ENCODE measurements at places on chromosomes 1 and 21. TPM values are rescaled to one million over a fixed set of nuclear protein-coding genes. Genes with fewer than 3 reads are reported as not detected.
A peak's percentile ranks its signal among the peaks of the same experiment; 100 is the strongest.

Gene NCSTN
- 68.3 TPM for total RNA-seq

DNA sequence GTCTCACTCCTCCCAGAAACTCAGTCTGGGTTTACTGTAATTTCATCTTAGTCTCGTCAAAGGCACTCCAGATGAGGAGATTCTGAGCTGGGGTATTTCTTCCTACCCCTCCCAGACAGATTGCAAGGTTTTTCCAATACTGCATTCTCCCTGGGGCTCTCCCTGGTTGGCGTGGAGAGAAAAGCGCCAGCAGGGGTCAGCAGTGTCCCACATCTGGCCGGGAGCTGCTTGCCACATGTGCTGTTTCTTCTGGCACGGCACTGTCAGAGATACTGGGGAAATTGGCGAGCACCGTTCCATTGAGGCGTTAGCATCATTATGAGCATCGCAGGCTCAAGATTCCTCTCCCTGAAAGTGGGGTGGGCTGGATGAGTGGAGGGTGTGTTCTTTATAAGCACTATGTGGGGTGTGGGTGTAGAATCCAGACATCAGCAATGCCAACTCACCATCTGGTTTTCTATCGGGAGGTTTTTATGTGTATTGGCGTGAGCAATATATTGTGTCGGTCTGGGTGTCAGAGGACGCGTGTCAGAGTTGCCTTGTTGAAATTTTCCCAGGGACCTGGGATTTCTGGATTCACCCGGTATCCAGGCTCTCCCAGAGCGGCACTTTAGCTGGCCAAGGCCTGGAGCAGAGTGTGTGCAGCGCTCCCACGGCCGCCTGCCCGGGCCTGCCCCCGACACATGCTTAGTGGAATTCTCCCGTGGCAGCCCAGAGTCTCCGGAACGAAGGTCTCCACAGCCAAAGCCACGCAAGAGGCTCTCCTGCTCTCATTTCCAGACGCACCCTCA is 8.0 kb upstream of the NAV1 start:
- H3K27ac ChIP-seq, result no peak overlapping the region
- no peak for DNase-seq
- H3K4me3 ChIP-seq, result no peak overlapping the region
- no peaks in the 10 kb centered on the region for H3K27me3 ChIP-seq

GRCh38 chr1:202105571-202106339 is 17.0 kb upstream of the GPR37L1 start:
- H3K4me3 ChIP-seq, result no peak overlapping the region
- H3K27ac ChIP-seq, result no peak overlapping the region
- no peaks in the 10 kb centered on the region for H3K36me3 ChIP-seq
- no peaks in the 10 kb centered on the region for H3K27me3 ChIP-seq
- H3K4me1 ChIP-seq, result no peaks in the 10 kb centered on the region

DNA sequence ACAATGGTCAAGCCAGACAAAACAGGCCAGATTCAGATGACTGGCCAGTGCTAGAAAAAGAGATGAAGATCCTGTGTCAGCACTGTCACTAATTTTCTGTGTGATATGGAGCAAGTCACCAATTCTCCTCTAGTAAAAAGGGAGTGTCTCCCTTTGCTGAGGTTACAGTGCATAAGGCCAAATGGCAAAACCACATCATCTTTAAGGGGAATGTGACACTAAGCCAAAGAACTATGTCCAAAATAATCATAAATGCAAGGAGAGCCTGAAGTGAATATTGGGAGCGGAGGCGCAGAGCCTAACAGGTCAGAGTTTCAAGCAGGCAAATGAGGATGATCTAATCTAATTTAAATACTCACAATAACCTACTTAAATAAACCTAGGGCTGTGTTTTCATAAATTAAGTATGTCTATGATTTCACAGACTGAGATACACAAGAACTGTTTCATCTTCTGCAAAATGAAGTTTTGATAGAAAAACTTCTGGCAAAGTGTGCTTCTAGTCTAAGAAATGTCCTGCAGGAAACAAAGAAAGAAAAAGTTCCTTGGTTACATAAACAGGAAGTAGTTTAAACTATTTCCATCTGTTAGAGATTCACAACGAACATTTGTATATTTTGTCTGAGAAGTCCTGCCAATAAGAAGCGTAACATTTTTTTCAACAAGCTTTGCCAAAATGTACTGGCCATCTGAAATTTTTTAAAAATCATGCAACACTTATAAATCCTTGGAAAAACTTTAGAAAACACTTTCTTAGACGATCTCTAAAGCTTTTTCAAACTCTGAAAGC is 290.2 kb downstream of the LRRC40 start:
- H3K27ac ChIP-seq, result no peak overlapping the region
- no peak overlapping the region for H3K4me3 ChIP-seq
- H3K27me3 ChIP-seq, result no peaks in the 10 kb centered on the region

DNA sequence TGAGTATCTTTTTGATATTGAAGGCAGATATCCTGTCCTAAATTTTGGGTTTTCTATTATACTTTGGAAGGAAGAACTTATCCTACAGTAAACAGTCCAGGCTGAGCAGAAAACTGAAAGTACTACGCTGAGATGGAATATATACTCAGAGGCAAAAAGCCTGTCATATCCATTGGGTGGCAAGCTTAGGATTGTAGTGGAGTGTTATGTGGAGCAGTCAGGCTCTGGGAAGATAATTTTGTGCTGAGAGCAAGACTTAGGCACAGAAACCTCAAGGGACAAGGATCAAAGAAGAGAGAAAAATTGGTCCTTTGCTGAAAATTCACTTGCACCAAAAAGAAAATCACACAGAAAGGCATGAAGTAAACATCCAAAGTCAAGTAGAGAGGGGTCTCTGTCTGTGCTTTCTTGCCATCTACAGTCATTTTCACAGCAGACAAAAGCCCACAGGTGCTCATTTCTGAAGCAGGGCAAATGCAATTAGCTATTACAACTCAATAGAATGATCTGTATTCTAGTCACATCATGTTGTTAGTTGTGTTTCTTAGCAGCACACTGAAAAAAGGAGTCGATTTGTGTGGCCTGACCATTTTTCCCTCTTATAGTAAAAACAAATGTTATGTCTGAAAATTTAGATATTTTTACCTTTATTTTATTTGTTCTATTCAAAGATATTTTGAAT is 38.5 kb downstream of the CRB1 start:
- H3K27ac ChIP-seq, result no peak overlapping the region
- H3K27me3 ChIP-seq, result no peaks in the 10 kb centered on the region
- DNase-seq, result no peak
- no peak overlapping the region for H3K4me3 ChIP-seq
- no peaks in the 10 kb centered on the region for H3K4me1 ChIP-seq
- no peaks in the 10 kb centered on the region for H3K36me3 ChIP-seq

DNA sequence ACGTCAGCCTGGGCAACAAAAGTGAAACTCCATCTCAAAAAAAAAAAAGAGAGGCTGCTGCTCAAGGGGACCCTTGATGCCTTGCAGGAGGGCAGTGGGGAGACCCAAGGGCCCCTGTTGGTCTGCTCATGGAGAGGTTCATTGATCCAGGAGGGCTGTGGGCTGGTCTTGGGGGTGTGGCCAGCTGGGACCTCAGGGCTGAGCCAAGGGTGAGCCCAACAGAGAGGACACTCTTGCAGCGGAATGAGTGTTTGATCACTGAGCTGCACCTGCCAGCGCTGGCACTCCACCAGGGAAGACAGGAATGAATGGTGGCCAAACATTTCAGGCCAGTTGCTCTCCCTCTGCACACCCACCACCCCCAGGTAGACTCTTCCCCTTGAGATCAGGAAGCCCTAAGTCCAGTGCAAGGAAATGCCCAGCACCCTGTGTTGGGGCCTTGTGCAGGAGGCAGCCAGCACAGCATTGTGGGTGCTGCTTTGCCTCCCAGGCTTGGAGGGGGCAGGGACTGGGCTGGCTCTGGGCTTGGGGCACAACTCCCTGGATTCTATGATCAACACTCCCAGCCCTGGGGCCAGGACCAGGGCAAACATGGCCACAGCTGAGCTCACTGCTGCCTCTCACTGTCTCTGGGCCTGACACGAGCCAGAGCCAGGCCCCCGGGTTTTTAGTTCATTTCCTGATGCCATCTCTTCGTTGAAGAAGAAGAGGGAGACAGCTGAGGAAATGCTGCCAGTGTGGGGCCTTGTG is 50.7 kb downstream of the IRF2BP2 start:
- H3K27ac ChIP-seq, result no peak overlapping the region
- no peaks in the 10 kb centered on the region for H3K36me3 ChIP-seq
- no peaks in the 10 kb centered on the region for H3K4me1 ChIP-seq

Gene RNF186
- not detected for total RNA-seq

DNA sequence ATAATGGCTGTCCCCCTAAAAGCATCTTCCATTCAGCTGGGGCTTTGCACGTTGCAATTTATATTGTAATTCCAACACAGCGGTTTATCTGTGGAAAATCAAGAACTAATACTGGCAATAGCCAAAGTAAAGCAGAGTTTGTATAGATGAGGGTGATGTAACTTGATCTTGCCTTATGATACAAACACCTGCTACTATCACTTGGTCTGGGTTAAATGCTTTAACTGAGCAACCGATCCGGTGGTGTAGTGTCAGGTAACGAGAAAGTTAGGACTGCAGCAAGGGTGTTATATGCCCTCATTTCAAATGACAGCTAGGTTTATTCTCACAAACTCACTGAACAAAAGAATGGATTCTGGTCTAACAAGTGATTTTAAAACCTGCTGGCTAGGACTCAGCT is 47.3 kb upstream of the PLPPR4 start:
- H3K27me3 ChIP-seq, result no peaks in the 10 kb centered on the region
- DNase-seq, result no peak
- H3K27ac ChIP-seq, result no peak overlapping the region
- no peaks in the 10 kb centered on the region for H3K36me3 ChIP-seq
- H3K4me1 ChIP-seq, result no peaks in the 10 kb centered on the region

DNA sequence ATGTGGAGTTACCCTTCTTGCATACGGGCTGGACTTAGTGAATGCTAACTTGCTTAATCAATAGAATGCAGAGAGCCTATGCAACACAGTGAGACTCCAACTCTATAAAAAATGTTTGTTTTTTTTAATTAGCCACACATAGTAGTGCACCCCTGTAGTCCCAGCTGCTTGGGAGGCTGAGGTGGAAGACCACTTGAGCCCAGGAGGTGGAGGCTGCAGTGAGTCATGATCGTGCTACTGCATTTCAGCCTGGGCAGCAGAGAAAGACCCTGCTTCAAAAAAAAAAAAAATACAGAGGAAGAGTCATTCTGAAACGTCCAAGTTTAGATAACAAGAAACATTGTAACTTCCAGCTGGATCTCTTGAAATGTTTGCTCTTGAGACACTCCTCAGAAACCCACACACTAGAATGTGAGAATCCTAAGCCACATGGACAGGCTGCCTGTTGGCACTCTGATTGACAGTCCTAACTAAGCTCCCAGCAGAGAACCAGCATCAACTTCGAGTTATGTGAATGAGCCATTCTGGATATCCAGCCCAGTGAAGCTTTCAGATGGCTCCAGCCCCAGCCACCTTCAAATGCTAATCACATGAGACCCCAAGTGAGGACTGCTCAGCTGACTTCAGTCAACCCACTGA is 20.0 kb upstream of the CAP1 start:
- no peak overlapping the region for H3K4me3 ChIP-seq
- H3K36me3 ChIP-seq, result no peaks in the 10 kb centered on the region
- peaks cover 8% of the 10 kb centered on the region for H3K4me1 ChIP-seq
- no peaks in the 10 kb centered on the region for H3K27me3 ChIP-seq

DNA sequence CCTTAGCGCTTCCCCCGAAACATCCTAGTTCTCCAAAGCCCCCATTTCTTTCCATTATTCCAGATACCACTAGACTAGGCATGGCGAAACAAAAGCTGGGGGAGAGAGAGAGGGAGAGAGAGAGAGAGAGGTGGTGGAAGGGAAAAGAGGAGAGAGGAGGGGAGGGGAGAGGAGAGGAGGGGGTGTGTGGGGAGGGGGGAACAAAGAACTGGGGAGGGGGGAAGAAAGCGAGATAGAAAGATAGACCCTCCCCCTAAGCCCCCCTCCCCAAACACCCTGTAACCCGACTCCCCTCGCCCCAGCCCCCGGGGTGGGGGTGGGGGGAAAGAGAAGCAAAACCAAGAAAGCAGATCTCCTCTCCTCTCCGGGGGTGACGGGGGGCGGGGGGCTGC is 352 bp downstream of the MEX3A start:
- H3K4me3 ChIP-seq, result peak overlapping the region; percentile 95
- no peaks in the 10 kb centered on the region for H3K27me3 ChIP-seq
- peaks cover 3% of the 10 kb centered on the region for H3K4me1 ChIP-seq
- H3K27ac ChIP-seq, result no peak overlapping the region

- H3K36me3 ChIP-seq, result no peaks in the 10 kb centered on the region
- no peaks in the 10 kb centered on the region for H3K27me3 ChIP-seq
- H3K4me1 ChIP-seq, result no peaks in the 10 kb centered on the region
Observed at GRCh38 chr1:218401998-218402785, 57.1 kb downstream of the TGFB2 start.

Gene TMEM125
- 1.1 TPM for total RNA-seq

DNA sequence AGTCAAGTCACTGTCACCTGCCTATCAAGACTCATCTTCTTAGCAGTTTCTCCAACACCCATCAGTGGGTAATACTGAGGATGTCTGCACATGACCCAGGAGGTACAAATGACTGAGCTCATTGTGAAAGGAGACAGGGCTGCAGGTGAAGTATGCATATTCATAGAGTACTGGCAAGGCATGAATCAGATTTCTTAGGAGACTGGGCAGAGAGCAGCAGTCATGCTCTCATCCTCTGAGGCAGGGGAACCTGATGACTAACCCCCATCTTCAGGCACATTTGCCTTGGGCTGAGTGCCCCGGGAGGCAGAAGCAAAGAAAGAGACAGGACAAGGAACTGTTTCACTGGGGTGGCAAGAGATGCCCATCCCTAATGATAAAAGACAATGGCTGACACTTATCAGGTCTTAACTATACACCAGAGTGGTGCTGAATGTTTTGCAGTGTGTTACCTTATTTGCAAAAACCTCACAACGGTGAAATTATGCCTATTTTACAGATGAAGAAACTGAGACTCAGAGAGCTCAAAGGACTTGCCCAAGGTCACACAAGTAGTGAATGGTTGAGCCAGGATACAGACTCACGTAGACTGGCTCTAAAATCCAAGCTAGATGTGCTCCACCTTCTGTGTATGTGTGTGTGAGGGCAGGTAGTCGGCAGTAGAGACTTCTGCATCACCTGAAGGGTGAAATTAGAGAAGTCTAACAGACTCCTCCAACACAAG is 9.2 kb upstream of the GRHL3 start:
- no peak overlapping the region for H3K27ac ChIP-seq
- H3K4me1 ChIP-seq, result peaks cover 3% of the 10 kb centered on the region
- no peak overlapping the region for H3K4me3 ChIP-seq
- no peak for DNase-seq
- H3K27me3 ChIP-seq, result peaks cover 5% of the 10 kb centered on the region

Gene PTPRU
- 1.5 TPM for total RNA-seq

DNA sequence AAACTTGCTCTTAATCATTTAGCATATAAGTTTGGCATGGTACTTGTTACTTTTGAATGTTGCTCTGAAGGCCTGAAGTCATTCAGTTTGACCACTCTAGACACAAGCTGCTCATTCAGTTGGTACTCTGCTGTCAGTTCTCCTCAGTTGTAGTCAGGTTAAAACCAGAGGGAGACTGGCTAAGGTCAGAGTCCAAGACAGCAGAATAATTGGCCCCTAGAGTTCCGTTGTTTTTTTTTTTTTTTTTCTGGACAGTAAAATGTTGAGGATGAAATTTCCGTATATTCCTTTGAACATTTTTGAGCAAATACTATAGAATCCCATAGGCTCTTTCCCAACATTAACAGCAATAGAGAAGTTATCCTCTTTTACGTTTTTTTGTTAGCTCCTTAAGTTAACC is 9.4 kb downstream of the ZBTB40 start:
- no peak for DNase-seq
- no peaks in the 10 kb centered on the region for H3K36me3 ChIP-seq
- no peak overlapping the region for H3K4me3 ChIP-seq
- no peaks in the 10 kb centered on the region for H3K27me3 ChIP-seq

Gene OSCP1
- total RNA-seq, result 3.1 TPM

Gene KRTAP21-2
- total RNA-seq, result not detected

Gene ETV3L
- total RNA-seq, result 0.96 TPM

Gene GPR153
- 2.4 TPM for total RNA-seq

Gene MARK1
- total RNA-seq, result 0.10 TPM
